ENCODE measurements at places on chromosomes 4 and X.

DNA sequence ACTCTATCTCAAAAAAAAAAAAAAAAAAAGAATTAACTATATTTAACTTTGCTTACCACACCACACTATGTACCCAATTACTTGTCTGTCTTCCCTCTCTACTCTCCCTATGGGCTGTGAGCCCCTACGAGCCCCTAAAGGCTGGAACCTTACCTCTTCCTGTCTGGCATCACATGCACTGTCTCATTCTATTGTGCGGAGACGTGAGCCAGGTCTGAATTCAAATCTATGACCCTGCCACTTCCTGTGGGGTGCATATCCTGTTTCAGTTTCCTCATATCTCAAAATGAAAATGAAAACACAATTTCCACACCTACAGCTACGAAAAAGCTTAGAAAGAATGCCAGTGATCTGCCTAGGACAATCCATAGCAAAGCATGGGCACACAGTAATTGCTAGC, 42.9 kb upstream of the HS3ST1 start:
- DNase-seq, result peak; percentile 27

DNA sequence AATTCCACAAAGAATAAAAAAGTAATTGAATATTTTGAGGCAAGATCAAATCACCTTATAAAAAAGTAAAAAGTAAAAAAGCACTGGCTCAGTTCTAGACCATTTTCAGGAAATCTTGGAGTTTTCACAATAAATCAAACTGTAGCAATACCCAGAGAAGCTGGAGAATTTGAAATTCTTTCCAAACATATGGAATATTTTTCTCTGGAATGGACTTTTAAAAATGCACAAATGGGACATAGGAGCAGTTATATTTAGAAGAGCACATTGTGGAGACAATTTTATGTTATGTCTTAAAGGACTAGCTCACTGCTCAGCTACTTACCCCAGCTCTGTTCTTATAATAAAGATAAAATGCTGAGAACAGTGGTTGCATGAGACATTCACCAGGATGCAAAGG, 211.9 kb upstream of the KIT start:
- DNase-seq, result no peak

DNA sequence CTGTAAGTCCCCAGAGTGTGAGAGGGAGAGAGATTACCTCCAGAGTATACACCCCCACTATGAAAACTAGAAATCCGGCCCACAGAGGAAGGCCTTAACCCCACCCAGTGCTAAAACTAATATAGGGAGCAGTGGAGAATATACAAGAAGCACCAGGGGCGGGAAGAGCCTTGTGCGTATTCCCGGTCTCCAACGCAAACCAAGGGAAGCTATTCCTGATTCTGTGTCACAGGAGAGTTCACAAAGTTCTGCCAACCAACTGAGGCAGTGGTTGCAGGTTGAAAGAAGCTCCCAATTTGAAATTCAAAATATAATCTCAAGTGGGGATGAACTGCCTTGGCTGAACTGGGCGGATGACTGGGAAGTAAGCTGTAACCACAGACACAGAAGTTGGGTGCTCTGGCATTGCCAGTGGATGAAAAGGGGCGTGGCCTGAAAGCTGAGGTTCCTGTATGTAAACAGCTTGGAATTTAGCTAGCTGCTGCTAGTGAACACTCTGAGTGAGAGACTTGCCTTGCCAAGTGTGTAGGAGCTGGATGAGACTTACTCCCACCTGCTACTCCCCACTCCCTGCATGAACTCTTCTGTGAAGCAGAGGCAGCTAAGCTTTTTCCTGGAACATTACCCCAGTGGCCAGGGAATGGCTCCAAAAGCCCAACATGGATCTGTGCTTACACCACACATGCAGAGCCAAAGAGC, 32.7 kb downstream of the ELF2 start:
- DNase-seq, result no peak

DNA sequence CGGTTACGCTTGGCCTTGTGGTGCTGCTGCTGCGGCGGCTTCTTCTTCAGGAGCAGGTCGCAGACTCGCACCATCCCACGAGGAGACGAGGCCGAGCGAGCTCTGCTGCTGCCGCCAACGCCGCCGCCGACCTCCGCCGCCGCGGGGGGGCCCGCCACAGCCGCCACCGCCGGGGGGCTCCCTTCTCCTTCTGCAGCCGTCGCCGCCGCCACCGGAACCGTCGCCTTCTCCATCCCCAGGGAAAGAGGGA, 237 bp downstream of the ANKRD17 start:
- no peak for DNase-seq

GRCh38 chrX:128106630-128107029, 54.4 kb upstream of the ACTRT1 start:
- no peak for DNase-seq

GRCh38 chrX:66731398-66731797, 92.5 kb upstream of the EDA2R start:
- DNase-seq, result no peak

- no peak for DNase-seq
These were observed 13.1 kb downstream of the MED12 start for GRCh38 chrX:71131510-71131909.

GRCh38 chrX:40097141-40097503, 636 bp downstream of the BCOR start:
- no peak for DNase-seq

DNA sequence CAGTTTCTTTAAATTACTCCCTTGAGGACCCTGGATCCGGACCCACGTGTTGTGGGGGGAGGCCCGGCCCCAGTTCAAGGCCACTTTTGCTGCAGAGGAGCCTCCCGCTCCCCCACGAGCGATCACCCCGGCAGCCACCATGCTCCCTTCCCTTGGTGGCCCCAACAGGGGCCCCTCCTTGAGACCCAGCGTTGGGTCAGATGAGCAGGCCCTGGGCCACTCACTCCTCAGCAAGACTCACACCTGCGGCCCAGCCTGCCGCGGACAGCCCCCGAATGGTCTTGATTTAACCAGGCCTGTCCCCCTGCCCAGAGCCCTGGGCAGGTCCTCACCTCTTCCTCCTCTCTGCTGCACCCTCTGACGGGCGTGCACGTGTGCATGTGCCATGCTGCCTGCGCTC, 4.3 kb downstream of the CPLX1 start:
- no peak for DNase-seq

DNA sequence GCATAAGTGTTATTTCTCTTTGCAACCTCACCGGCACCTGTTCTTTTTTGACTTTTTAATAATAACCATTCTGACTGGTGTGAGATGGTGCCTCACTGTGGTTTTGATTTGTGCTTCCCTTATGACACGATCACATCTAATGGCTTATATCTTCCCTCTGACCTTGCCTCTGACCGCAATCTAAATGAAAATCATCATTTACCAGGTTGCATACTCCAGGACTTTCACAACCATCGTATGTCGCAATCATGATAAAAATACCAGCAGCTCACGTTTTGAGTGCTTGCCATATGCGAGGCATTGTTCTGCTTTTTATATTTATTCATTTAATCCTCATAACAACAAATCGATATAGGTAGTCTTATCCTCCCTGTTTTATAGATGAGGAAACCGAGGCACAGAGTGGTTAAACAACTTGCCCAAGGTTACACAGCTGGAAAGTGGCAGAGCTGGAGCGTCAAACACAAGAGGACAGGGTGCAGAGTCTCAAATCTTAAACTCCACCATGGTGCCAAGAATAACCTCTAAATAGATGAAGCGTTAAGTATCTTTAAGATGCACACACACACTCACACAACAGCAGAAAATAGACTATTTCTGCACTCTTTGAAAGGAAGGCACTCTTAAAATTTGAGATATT, 102.2 kb downstream of the SEL1L3 start:
- DNase-seq, result no peak

- peak; percentile 58 for DNase-seq
These were observed 253.2 kb upstream of the RASGEF1B start for GRCh38 chr4:81724925-81725329.

- DNase-seq, result no peak
These were observed 38.7 kb upstream of the THOC2 start for GRCh38 chrX:123771449-123772064.

DNA sequence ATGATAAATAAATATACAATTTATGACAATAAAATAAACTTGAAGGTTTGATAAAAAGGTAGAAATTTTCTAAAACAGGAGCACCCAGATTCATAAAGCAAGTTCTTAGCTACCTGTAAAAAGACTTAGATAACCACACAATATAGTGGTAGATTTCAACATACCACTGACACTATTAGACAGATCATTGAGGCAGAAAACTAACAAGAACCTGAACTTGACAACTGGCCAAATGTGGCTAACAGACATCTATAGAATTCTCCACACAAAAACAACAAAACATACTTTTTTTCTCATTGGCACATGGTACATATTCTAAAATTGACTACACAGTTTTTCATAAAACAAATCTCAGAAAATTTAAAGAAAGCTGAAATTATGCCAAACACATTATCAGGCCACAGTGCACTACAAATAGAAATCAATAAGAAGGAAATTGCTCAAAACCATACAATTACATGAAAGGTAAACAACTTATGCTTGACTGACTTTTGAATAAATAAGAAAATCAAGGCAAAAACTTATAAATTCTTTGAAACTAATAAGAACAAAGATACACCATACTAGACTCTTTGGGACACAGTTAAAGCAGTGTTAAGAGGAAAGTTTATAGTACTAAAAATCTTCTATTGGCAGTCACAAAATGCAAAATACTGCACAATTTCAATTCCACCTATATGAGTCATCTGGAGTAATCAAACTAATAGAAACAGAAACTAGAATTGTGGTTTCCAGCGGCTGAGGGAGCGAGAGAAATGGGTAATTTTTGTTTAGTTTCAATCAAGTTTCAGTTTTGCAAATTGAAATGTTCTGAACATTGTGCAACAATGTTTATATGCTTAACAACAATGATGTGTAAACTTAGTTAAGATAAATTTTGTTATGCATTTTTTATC, 925.6 kb downstream of the SH3BGRL start:
- DNase-seq, result no peak

- DNase-seq, result no peak
These were observed 14.5 kb downstream of the UGT2B15 start for GRCh38 chr4:68655764-68656444.

DNA sequence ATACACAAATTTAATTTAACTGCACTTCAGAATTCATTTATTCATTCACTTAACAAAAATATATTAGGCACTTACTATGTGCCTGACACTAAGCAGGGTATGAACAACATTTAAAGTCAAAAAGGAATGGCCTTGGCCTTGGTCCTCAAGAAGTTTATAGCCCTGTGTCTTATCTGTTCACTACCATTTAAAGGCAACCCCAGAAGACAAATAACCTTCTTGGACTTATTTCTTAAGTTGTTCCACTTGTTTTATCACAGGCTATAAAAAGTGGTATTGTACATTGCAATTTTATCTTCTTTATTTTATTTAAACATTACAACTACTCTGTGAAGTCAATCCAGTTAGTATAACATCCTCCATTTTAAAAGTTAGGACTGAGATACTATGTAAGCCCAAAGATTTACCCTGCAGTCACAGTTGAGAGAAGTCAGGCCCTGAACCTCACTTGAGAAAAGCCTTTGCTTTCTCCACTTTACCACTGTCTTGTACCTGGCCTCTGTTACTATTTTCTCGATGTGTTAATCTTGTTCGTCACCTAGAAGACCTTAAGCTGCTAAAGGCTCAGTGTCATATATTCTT, 305.6 kb upstream of the DIPK2B start:
- DNase-seq, result no peak

DNA sequence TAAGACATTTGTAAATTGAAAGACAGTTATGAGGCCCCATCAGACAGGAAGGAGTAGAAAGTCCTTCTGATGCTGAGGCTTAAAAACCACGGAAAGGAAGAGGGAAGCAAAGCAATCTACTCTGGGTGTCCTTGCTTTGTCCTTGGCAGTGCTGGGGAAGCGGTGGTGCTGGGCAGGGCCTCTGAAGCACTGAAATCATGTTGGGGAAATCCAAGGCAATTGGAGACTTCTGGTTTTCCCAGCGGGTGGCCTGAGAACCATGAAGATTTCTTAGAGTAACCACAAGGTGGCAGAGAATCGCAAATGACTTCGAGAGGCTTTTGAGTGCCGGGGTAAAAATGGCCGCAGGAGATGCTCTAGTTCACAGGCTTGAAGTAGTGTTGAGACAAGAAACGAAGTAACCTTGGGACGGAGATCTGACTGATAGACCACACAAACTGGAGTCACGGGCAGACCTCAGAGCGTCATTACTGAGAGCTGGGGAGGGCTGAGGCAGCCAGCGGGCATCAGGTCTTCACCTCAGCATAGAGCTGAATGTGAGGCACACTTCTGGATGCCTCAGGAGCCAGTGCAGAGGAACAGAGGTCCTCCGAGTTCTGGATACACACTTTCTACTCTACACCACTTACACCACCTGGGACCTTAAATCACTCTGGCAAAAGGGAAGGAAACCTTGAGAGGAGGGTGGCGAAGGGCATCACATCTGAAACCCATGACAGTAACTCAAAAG, 130.7 kb upstream of the GPRIN3 start:
- peak; percentile 38 for DNase-seq

- DNase-seq, result no peak
These were observed 191.8 kb upstream of the CXorf66 start for GRCh38 chrX:140157143-140157542.

DNA sequence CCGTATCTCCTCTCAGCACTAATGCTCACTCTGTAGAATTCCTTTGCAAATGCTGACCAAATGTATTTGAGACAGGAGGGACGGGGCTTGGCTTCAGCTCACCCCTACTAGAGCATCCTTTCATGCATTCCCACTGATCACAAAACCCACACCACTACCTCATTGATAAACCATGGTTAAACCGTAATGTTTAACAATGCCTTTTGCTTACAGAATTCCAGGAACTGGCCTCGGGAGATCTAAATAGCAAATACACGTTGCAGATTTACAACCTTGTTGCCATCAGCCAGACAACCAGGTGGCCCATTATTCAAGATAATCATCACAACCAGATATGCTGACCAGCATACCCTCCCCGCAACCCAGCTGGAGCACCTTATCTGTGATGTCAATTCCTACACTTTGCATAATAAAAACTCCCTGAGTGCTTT, 391.9 kb downstream of the KCTD8 start:
- no peak for DNase-seq

DNA sequence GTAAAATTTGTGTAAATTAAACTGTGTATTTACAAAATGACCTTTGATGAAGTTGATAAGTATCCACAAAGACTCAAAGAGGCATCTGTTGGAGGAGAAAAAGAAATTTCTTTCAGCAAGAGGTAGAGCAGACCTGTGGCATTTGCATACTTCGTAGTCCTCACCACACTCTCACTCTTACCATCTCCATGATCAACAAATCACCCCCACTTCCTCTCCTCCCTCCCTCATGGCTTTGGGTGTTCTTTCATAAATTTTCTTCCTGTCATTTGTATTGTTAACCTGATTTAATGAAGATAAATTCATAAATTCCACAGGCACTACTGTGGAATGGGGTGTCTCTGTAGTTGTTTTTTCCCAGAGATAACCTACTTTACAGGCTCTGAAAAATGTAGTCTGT, 366.5 kb downstream of the ZNF674 start:
- DNase-seq, result no peak

DNA sequence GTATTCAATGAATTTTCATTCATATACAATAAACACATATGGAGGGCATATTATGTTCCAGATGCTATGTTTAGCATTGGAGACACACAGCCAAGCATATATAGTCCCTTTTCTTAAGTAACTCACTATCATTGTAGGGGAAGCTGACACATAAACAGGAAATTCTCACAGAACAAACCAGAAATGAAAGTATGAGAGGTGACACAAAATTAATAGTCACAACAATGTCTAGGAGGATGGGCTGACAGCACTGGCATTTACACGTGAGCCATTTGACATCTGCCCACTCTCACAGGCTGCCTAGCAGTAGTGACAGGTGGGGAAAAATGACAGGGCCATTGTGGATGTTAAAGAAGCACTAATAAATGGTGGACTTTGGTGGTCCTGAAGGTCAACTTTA, 2.6 kb upstream of the CNOT6L start:
- no peak for DNase-seq

- no peak for DNase-seq
These were observed 186.6 kb downstream of the NKX6-1 start for GRCh38 chr4:84312426-84313012.

All from activated T-cell treated with anti-CD3 and anti-CD28 coated beads for 24 hours (primary cell).